ENCODE measurements at places on chromosomes 12 and 14.

DNA sequence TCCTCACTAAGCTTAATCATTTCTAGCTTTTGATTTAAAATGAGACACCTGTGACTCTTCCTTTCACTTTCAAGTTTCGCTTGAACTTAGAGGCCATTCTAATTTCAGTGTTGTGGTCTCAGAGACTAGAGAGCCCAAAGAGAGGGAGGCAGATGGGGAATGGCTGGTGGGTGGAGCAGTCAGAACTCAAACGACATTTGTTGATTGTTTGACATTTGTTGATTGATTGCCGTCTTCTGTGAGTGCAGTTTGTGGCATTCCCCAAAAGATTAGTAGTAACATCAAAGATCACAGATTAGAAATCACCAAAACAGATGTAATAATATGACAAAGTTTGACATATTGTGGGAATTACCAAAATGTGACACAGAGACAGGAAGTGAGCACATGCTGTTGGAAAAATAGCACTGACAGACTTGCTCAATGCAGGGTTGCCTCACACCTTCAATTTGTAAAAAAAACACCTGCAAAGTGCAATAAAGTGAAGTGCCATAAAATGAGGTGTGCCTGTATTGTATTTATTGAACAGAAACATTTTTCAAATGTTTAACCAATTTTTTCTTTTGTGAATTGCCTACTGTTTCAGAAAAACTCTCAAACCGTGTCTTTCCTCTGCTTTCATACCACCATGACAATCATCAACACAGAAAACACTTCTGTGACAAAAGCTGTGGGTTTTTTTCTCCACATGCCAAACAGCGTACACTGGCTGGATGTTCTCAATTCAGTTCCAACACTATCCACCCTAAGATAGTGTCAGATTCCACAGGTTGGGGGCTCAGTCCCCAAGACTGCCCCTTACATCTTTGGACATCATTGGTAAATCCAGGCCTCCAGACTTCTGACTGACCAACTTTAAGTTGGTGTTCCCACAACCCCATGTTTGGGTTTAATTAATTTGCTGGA lies 376.3 kb upstream of the RGS6 start:
- DNase-seq = peak; percentile 5

- no peak for DNase-seq
Measured at GRCh38 chr12:87921621-87922020, 107.6 kb downstream of the C12orf50 start.

DNA sequence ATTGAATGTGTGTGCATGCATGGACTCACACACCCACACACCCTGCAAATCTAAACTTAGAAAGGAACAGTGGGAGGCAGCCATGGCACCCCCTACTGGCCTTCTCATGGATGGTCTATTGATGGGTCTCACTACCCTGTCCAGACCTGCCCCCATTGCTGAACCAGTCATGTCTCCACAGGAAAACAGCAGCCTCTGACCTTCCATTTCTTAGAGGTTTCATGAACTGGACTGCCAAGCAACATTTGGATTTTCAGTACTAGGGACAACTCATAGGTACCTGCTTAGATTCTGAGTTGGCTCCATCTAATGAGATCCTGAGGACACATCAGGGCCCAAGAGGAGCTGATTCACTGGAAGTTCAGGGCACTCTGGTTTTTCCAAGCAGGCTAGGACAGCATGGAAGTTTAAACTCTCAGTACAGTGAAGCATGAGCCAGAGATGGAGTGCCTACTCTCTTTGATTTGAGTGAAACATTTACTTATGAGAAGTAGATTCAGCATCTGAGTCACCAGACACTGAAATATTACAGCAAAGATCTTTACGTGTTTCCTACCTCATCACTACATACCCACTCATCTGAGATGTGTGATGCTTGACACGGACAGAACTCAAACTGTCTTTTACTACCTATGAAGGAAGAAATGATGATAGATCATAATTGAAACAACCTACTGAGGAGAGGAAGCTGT lies 98.9 kb upstream of the PLEKHG7 start:
- no peak for DNase-seq

- DNase-seq = no peak
Measured at GRCh38 chr12:14099994-14100393, 118.6 kb upstream of the GRIN2B start.

GRCh38 chr12:52740584-52740983 lies 36.6 kb downstream of the KRT76 start:
- no peak for DNase-seq

DNA sequence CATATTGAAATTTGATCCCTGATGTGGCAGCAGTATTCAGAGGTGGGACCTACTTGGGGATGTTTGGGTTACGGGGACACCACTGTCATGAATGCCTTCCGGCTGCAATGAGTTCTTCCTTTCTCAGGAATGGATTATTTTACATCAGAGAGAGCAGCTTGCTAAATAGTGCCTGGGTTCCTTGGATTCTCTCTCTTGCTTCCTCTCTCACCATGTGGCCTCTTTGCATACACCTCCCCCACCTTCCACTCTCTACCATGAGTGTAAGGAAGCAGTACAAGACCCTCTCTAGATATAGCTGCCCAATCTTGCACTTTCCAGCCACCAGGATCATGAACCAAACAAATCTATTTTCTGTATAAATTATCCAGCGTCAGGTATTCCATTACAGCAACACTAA lies 15.4 kb upstream of the SCAF11 start:
- no peak for DNase-seq

DNA sequence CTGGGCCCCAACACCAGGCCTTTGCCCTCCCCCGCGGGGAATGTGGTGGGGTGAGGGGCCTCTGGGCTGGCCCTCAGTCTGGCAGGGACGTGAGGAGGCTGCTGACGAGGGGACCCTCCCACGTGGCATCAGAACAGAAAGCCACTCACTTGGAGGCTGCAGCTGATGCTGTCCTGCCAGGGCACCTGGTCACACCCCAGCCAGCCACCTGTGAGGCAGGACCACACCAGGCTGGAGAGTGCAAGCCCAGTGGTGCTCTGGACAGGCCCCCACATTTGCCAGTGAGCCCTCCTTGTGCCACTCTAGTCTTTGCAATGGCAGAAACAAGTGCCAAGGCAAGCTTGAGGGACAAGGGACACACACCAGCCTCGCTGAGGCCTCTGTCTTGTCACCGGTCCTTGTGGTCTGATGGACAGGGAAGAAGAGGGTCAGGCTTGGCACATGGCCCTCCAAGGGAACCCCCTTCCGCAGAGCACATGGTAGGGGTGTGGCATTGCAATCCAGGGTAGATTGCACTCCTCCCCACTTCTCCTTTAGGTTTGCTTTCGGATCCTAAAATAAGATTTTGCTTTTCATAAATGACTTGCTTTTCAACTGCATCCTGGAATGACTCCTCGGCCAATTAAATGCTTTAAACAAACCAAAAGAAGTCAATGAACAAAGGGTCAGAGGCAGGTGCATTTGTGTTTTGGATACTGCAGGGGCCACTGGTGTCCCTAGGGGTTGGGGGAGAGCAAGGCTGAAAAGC lies 53.7 kb downstream of the CCDC88C start:
- no peak for DNase-seq

DNA sequence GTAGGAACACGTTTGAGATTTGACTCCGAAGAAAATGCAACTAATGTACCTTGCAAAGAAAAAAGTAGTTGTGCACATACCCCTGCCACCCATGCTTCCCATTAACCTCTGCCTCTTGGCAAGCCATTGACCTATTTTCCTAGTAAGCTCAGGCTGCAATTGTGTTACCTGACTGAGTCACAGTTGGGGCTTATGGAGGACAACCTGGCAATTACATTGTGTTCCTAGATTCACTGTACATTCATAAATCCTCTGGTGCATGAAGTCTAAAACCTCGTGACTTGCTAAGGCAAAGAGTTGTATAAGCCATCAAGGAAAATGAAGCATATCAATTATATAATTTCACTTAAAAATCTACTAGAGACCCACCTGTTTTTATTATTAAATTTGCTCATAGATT lies 62.0 kb upstream of the DUSP6 start:
- no peak for DNase-seq

GRCh38 chr14:68880581-68881105 lies 87.8 kb upstream of the ZFP36L1 start:
- DNase-seq = no peak

GRCh38 chr12:63382930-63383329 lies 231.9 kb upstream of the AVPR1A start:
- DNase-seq = no peak

DNA sequence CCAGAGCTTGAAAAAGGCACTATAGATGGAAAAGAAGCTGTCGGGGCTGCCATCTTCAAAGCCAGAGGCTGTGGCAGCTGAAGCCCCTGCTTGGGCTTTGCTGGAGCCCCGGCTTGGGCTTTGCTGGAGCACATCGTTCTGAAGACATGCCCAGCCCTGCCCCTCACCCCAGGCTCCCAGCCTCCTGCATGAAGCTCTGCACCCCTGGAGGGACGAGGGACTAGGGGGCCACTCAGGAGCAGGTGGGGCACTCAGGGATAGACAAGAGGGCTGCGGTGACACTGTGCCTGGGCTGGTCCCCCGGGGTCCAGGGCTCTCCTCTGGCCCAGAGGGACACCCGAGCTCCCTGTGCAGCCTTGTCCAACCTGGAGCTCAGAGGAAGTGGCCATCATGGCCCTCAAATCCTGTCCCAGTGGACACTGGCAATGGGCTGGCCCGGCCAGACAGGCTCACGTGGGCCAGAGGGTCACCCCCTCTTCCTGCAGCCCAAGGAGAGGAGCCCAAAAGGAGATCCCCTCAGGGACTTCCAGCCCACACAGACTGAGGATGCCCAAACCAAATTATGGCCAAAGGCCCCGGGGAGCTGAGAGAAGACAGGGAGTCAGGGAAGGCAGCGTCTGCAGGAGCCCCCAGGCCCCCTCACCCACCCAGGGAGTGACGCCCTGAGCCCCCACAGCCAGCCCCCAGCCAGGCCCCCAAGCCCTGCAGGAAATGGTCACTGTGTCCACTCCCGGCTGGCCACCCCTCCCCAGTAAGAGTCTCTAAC lies 23.1 kb upstream of the C14orf180 start:
- no peak for DNase-seq

DNA sequence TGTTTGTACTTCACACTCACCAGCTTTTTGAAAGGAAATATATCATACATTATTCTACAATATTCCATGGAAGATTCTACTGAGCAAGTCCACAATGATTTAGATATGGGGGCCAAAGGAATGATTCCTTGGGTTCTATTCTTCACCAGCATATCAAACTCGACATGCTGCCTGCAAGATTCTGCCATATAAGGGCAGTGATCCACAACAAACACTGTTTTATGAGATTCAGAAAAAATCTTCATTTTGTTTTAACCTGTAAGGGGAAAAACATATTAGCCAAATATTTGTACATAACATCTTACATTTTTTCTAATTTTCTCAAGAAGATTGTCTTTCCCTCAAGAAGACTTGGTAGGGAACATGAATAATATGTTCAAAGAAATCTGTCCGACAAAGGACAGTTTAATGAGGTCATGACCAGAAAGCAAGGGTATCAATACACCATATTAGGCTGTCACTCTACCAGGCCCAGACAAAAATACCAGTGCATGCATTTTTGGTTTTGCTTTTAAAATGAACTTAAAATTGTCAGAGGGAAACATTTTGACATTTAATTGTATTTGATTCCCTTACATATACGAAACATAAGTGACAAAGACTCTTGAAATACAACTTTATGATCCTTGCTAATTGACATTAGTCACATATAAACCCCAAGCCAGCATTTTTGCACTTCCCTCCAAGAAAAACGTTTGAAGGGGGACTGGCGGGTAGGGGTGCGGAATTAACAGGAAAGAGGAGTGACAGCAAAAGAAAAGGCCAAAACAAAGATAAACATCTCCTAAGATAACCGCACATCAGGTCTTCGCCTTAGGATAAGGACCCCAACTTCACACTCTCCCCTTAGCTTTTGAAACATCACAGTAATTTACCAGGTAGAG lies 980 bp downstream of the INTS13 start:
- DNase-seq = peak; percentile 40

GRCh38 chr12:26539131-26539530 lies 293.9 kb downstream of the ITPR2 start:
- DNase-seq = no peak

GRCh38 chr14:89391123-89391522 lies 25.9 kb downstream of the FOXN3 start:
- DNase-seq = no peak

DNA sequence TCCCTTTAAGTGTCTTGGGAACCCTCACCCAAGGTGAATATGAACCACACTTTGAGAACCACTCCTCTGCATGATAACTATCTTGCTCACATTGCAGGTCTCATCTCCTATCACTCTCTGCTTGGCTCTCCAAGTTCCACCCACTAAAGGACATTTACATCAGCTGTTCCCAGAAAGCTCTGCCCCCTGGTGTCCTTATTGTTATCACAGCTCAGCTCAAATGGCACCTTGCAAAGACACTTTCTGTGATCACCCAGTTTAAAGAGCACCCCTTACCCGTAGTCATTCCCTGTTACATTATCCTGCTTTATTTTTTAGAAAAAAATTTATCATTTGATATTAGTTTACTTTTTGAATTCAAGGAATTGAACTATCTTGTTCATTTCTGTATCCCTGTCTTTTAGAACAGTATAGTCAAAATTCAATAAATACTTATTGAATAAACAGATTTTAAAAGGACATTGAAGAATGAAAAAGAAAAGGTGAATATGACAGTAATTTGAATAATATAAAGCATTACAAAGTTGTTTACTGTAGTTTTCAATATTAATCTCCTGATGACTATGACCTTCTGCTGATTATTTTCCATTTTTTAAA lies 20.5 kb upstream of the GUCY2C start:
- peak; percentile 42 for DNase-seq

DNA sequence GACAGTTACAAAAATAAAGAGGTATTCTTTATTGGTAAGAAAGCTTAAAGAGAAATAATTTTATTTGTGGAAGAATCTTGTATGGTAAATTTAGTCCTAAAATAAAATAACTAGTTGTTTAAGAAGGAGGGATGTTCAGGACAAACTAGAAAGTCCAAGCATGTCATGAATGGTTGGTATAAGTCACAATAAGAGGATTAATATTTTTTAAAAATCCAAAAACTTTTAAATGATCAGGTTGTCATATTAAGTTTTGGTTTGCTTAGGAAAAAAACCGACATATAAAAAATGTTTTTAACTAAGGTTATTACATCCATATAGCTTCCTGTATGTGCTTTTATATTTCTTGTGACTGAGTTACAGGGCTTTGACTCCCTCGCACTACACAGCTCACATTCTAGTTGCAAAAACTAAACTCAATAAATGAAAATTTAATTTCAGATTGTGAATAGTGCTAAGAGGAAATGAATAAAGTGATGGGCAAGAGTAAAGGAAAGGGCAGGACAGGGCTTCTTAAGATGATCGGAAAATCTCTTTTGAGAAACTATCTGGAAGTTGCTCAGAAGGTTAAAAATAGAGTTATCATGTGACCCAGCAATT lies 80.7 kb upstream of the METAP2 start:
- DNase-seq = no peak

DNA sequence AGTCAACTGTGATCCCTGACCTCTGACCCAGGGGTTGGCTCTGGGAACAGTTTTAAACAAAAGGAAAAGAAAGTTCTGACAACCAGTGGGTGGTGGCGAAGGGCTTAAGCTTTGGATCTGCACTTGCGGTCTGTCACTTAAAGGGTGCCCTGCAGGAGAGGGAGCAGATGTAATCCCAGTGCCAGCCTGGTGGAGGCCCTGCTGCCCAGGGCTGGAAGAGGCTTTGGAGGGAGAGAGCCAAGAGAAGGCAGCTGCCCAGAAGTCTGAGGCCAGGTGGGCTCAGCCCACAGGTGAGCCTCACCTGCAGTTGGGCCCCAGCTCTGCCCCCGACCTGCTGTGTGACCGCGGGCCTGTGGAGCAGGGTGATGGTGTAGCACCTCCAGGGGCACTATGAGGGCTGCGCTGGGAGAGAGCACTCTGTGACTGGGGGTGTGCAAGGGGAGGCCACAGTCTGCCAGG lies 19.1 kb downstream of the SH2B3 start:
- DNase-seq = no peak

GRCh38 chr12:29505122-29505521 lies 7.6 kb upstream of the OVCH1 start:
- DNase-seq = no peak

All from naive thymus-derived CD8-positive, alpha-beta T cell (primary cell).